ENCODE measurements at places on chromosomes 2 and 18.

- no peak for DNase-seq
These were observed 161.5 kb upstream of the KCNJ3 start for GRCh38 chr2:154537024-154537423.

GRCh38 chr2:3212984-3213383 is 164.6 kb downstream of the EIPR1 start:
- no peak for DNase-seq

DNA sequence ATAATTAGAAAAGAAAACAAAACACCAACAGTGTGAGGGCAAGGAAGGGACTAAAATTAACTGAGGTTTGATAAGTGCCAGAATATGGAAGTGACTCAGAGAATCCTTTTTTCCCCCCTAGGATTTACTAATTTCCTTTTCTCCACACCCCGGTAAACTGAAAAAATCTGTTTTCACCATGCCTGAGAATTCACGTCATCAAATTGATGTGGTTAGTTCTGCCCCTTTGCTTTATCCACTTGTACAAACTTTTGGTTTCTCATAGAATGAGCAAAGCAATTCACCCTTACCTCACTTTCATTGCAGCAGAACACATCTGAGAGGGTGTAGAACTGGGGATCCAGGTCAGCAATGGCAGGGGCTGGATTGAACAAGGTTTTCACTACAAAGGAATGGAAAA is 57.8 kb downstream of the RBKS start:
- DNase-seq, result no peak

DNA sequence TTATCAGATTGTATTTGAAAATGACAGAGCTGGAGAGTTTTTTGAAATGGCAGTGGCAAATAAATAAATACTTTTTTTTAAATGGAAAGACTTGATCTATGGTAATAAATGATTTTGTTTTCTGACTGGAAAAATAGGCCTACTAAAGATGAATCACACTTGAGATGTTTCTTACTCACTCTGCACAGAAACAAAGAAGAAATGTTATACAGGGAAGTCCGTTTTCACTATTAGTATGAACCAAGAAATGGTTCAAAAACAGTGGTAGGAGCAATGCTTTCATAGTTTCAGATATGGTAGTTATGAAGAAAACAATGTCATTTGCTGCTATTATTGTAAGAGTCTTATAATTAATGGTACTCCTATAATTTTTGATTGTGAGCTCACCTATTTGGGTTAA is 30.9 kb downstream of the CD28 start:
- no peak for DNase-seq

DNA sequence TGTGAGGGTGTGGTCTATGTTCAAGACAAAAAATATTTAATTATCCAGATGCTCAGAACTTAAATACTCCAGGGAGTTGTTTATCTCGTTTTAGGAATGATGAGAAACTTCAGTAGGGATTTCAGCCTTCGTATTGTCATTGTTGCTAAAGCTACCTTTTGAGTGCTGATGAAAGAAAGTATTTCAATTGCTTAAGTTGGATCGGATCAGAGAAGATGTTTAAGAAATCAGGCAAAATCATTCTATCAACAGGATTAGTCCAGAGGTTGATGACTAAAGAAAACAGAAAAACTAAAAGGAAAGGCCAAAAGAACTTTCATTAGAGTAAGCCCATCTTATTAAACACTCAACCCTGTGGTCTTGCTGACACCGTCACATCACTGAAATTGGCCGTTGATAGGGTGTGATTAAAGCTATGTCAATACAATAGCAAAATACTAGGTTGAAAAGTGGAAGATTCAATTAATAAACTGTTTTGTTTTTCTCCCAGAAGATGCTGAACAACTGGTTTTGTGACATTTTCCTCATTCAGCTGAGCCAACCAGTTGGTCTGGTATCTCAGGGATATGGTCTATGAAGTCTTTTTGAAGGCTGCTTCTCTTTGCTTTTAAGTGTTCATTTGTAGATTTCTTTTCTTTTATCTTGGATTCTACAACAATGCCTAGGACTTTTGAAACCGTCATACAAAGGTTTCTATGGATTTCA is 551.7 kb downstream of the SLC4A3 start:
- DNase-seq, result no peak

DNA sequence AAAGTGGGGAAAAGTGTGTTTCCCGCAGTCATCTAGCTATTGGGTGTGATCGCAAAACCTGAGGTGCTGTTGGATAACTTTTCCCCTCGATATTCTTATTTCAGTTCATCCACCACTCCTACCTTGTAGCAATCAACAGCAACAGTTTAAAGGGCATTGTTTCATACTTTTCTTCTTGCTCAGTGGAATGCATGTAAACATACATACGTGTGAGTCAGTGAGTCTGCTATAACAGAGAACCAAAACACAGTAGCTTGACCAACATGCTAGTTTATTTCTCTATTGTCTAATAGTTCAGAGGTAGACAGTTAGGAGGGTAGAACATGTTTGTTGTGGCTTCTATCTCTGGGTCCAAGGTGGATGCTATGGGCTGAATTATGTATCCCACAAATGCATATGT is 77.6 kb upstream of the FOXI3 start:
- no peak for DNase-seq
